ENCODE measurements at places on chromosomes 5 and 9.

DNA sequence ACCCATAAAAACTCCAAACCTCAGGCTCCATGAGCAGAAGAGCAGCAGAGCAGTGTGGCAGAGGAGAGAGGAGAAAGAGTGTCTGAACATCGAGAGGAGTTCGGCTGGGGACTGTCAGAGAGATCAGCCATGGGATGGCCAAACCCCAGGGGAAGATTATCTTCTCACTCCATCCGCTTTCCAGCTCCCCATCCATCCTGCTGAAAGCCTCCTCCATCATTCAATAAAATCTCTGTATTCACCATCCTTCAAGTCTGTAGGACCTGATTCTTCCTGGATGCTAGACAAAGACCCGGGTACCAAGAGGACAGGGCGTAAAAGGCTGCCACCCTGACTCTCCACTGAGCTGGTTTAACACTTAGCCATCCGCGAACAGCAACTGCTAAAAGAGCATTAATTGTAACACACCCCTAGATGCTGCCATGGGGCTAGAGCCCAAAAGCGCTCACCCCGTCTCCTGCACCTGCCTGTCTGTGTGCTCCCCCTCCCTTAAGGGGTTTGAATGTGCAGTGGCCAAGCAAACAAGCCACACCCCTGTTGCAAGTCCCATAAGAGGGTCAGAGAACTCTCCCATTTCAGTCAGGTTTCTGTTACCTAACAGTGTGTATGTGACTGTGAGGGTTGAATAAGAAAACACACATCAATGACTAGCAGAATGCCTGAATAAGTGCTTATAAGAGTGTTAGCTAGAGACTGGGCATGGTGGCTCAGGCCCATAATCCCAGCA is 13.9 kb upstream of the SELENOP start:
- DNase-seq: no peak

DNA sequence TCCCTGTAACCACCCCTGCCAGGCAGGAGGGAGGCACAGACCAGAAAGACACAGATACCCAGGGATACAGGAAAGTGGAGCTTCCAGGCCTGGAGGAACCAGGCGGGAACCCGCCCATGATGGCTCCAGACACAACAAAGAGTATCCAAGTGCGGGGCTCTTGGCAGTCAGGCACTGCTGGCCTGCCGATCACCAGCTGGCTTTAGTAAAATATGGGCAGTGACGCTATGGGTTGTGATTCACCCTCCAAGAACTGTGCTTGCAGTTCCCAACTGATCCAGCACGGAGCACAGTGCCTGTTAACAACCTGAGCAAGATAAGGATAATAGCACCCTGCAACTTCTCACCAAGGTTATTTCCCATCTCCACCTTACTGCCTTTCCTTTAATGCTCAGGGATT is 463.3 kb downstream of the IRX1 start:
- DNase-seq: peak; percentile 58

- no peak for DNase-seq
Observed at GRCh38 chr5:28703651-28704260, 1665.4 kb upstream of the CDH9 start.

GRCh38 chr9:534886-535285 is 306.6 kb upstream of the DMRT1 start:
- DNase-seq: peak; percentile 4

GRCh38 chr5:29949301-29949872 is 1244.1 kb upstream of the CDH6 start:
- no peak for DNase-seq

GRCh38 chr9:107739601-107740082 is 250.1 kb upstream of the KLF4 start:
- no peak for DNase-seq

DNA sequence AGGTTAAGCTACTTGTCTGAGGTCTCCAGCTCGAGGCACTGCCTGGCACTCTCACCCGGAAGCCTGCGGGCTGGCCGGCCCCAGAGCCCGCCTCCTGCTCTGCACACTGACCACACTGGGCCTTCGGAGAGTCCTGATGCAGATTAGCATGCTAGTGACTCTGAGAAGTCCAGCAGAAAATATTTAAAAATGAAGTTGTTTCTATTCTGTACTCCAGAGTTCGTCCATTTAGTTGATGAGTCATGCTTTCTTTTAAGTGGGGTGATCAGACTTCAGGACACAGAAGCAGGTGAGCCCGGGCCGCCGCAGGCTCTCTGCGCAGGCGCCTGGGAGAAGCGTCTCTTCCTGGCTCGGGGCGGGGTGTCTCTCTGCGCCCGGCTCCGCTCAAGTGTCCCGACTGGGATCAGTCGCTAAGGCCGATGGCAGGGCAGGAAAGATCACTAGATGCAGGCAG is 32.5 kb downstream of the FAM240B start:
- no peak for DNase-seq

DNA sequence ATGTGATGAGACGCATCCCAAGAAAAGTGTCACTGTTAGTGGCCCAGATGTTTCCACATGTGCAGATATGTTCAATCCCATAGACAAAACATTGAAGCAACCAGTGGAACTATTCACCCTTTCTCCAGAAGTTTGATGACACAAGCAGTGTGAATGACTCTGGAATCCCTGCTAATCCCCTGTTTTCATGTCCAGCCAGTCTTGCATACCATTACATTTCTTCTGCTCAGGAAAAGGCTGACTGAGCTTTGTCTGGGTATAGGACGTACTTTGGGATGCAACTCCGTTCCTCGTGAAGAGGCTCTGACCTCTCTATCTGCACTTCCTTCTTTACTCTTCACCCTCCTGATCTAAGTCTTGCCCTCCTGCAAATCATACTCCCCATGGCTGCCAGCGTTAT is 172.4 kb downstream of the NTRK2 start:
- DNase-seq: no peak

- no peak for DNase-seq
Observed at GRCh38 chr5:109281136-109281690, 128.6 kb downstream of the PJA2 start.

DNA sequence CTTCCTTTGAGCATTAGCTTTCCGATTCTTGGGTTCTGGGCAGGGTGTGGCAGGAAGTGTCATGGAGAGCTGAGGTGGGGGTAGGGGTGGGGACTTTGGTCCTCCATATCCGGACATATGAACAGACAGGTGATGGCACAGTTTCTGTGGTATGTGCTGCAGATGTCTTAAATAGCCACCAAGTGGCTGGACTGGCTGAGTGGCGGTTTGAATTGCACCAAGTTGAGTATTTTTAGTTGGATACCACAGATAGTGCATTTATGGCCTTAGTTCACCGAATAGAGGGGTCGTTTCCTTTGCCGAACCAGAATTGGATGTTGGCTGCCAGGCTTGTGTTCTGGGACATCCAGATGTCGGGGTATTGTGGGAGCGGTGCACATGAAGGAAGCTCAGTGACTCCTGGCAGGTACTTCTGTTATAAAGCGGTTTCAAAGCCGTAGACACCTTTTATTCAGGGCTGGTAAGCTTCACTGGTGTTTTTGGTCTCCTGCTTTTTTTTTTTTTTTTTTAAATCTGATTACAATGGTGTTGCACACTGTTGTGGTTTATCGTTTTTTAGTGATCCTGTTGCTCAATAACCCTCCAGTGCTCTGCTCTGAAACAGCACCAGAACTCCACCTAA is 15.1 kb upstream of the TNFAIP8 start:
- DNase-seq: no peak

- no peak for DNase-seq
Observed at GRCh38 chr9:95920017-95920416, 44.5 kb downstream of the ERCC6L2 start.

DNA sequence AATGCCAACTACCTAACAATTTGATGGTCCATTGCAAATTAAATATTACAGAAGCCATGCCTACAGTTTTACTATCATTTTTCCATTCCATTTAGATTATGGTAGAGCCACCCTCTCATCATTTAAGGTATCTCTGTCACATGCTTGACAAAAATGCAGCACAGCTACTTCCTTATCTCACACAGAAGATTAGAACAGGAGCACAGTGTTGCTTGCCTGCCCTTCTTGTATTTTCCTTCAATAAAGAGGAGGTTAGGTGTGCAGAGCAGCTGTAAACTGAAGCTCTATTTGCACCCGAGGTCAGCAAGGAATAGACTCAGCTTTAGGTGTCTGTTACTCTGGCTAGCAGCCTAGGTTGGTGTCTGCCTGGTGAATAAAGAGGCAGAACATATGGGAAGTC is 51.5 kb upstream of the ATP10B start:
- DNase-seq: no peak

- no peak for DNase-seq
Observed at GRCh38 chr9:108671794-108672193, 184.0 kb downstream of the ACTL7B start.

- DNase-seq: no peak
Observed at GRCh38 chr5:173192561-173192960, 42.4 kb downstream of the NKX2-5 start.

DNA sequence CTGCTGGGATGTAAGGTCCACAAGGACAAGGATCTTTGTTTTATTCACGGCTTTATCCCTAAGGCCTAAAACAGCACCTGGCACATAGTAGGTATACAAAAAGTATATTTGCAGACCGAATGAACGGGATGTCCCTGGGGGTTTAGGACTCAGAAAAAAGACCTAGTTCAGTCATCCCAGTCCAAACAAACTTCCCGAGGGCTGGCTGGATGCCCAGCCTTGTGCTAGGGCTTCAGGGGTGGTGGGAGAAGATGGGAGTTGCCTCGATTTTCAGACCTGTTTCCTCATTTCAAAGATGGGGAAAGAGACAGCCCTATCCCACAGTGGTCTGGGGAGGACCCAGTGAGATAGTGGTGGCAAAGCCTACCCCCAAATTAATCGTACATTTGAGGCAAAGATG is 3.0 kb upstream of the PROB1 start:
- no peak for DNase-seq

DNA sequence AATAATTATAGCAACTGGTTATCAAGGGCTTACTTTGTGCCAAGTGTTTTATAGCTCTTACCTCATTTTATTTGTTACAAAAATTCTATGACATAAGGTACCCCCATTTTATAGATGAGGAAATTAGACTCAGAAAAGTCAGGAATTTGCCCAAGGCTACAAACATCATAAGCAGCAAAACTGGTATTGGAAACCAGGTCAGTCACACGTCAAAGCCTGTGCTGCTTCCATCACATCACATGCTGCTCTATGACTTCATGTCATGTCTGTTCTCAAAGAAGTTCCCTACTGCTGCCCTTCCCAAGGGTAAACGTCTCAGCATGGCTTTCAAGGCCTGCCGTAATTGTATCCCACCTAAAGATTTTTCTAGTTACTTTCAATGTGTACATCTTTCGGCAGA is 6.9 kb upstream of the KIF2A start:
- no peak for DNase-seq

DNA sequence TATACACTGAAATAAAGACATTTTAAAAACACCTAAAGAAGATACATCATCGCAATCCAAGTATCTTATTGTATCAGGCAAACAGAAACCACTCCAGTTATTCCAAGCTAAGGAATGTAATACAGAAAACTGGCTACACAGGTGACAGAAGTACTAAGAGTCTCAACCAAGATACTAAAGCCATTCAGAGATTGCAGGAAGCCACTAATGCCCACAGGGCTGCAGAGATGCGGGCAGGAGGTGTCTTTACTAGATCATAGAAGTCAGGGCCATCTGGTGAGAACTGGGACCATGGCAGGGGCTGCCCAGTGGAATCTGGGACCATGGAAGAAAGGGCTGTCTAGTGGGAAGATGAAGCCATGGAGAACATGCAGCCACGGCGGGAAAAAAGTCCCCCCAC is 365.6 kb downstream of the NDUFS4 start:
- DNase-seq: no peak

- no peak for DNase-seq
Observed at GRCh38 chr9:128823903-128824406, 5.6 kb downstream of the SPOUT1 start.

DNA sequence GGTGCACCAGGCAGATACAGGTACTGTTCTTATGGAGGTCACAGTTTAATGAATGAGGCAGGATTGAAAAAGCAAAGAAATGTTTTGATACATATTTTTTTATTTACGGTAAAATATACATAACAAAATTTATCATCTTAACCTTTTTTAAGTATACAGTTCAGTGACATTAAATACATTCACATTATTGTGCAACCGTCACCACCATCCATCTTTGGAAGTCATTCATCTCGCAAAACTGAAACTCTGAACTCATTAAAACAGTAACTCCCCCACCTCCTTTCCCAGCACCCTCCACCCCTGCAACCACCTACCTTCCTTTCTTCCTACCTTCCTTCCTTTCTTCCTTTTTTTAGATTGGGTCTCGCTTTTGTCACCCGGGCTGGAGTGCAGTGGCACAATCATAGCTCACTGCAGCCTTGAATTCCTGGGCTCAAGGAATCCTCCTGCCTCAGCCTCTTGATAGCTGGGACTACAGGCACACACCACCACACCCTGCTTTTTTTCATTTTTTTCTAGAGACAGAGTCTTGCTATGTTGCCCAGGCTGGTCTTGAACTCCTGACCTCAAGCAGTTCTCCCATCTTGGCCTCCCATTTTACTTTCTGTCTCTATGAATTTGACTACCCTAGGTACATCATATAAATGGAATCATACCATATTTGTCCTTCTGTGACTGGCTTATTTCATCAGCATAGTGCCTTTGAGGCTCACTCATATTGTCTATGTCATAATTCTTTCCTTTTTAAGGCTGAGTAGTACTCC is 22.5 kb upstream of the PSD2 start:
- DNase-seq: no peak

- DNase-seq: no peak
Observed at GRCh38 chr9:35912791-35913400, 3.6 kb downstream of the SPAAR start.

DNA sequence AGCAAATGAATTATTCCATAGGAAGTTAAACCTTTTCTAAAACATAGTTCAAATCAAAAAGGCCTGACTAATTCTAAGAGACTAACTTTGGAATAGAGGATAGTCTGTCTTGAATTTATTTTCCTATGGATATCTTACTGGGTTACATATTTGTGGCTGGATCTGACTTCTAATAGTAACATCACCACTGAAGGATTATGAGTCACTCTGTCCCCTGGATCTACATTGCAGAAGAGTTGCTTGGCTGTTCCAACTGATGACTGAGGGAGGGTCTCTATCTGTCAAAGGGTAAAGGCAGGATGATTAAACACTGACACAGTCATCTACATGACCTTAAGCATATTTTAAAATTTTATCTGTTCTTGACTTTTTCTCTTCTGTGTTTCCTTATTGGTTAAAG is 119.6 kb upstream of the FST start:
- DNase-seq: peak; percentile 64

- no peak for DNase-seq
Observed at GRCh38 chr5:87752362-87752761, 339.6 kb upstream of the CCNH start.

- no peak for DNase-seq
Observed at GRCh38 chr9:111904891-111905291, 8.3 kb downstream of the UGCG start.

DNA sequence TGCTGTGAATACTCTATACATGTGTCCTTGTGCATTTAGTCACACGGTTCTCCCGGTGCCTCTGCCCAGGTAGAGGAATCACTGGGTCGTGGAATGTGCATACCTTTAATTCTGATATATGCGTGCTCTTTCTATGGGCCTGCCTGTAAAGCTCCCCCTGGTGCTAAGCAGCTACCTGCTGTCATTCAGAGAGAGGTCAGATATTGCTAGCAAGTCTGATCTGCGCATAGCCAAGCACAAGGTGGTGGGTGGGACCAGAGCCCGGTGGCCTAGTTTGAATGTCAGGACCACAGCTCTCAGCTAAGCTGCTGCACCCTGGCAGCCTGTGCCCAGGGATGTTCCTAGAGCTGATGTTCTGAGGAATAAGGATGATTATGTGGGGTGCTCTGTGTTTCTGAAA is 33.4 kb downstream of the TJP2 start:
- no peak for DNase-seq

Data from urothelium cell line (cell line).